ENCODE measurements at places on chromosomes 1 and 21.

DNA sequence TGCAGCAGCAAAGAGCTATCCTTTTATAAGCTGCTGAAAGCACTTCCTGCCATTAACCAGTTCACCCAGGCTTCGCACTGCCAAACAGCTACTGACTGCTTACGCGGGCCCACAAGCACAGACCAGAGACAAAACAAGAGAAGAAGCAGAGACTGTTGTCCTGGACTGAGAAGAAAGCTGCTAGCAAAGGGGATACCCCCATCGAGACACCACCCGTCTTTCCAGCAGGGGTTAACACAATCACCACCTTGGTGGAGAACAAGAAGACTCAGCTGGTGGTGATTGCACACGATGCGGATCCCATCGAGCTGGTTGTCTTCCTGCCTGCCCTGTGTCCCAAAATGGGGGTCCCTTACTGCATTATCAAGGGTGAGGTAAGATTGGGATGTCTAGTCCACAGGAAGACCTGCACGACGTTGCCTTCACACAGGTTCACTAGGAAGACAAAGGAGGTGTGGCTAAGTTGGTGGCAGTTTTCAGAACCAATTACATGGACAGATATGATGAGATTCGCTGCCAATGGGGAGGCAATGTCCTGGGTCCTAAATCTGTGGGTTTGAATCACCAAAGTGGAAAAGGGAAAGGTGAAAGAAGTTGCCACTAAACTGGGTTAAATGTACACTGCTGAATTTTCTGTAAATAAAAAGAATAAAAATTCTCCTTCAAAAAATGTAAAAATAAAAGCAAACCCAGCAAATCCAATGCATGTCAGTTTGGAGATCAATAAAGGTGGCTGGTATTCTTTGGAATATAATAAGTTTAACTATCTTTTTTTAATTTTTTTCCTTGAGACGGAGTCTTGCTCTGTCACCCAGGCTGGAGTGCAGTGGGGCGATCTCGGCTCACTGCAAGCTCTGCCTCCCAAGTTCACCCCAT is 1.2 kb downstream of the FMO5 start:
- DNase-seq, result no peak

GRCh38 chr1:64692911-64693310 is 52.0 kb upstream of the RAVER2 start:
- DNase-seq, result no peak

GRCh38 chr1:238778113-238778512 is 608.3 kb upstream of the CHRM3 start:
- DNase-seq, result no peak

- no peak for DNase-seq
Measured at GRCh38 chr21:35401476-35401875, 352.4 kb upstream of the RUNX1 start.

GRCh38 chr1:26045722-26046245 is at the start of gene SLC30A2:
Gene SLC30A2 (minus strand): TSS chr1:26046118. CDS start chr1:26045896, 222 bp downstream.
- DNase-seq, result no peak

DNA sequence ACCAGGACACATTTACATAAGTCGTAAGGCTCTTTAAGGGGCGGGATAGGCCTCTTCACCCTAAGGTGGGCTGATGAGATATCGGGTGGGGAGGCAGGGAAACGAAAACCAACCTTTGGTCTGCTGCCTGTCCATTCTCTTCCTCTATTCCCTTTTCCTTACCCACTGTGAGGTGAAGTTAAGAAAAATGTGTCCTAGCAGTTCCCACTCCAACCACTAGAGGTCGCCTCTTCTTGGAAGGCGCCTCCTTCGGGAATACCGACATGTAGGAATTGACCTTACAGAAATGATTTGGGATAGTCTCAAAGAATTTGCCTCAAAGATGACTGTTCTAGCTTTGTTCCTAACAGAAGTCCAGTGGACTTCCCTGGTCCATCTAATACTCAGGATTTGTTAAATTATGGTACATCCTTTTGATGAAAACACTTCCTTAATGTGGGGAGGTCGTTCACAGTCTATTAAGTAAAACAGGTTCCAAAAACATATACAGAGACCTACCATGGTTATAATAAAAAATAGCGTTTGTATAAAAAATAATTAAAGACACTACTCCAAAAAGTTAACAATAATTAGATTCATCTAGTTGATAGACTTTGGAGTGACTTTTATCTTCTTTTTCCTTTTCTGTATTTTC is 14.1 kb downstream of the AZIN2 start:
- DNase-seq, result no peak
